Type B pancreatic cell (in vitro differentiated cells): ENCODE measurements at places on chromosomes 13 and 19. TPM values are rescaled to one million over a fixed set of nuclear protein-coding genes. Genes with fewer than 3 reads are reported as not detected.

- no peaks in the 10 kb centered on the region for H3K36me3 ChIP-seq
- no peak for DNase-seq
Observed at GRCh38 chr13:102276404-102276803, 125.4 kb downstream of the FGF14 start.

- no peaks in the 10 kb centered on the region for H3K4me1 ChIP-seq
- H3K27me3 ChIP-seq, result no peaks in the 10 kb centered on the region
- no peak overlapping the region for H3K27ac ChIP-seq
- peaks cover 4% of the 10 kb centered on the region for H3K36me3 ChIP-seq
Observed at GRCh38 chr13:43495732-43496131, 291.0 kb downstream of the ENOX1 start.

The TMEM238 gene
- total RNA-seq, result 8.1 and 14.0 TPM in 2 replicates

DNA sequence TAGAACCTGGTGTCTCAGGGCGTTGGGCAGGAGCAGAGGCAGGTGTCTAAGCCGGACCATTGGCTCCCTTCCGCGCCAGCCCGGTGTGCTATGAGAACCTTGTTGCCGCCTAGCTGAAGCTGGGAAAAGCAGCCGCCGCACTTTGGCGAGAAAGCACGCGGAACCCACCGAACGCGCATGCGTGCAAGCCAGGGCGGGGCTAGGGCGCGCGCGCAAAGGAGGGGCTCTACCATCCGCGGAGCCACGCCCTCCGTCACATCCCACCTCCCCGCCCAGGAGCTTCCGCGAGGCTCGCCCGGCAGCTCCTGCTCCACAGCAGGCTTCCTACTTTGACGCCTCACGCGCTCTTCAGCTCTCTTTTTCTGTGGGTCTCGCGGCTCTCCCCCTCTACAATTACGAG lies 51.3 kb downstream of the WDR87 start:
- no peak overlapping the region for H3K27ac ChIP-seq
- H3K27me3 ChIP-seq, result no peaks in the 10 kb centered on the region
- H3K4me1 ChIP-seq, result no peaks in the 10 kb centered on the region
- H3K4me3 ChIP-seq, result no peak overlapping the region
- peak; percentile 70 for DNase-seq

DNA sequence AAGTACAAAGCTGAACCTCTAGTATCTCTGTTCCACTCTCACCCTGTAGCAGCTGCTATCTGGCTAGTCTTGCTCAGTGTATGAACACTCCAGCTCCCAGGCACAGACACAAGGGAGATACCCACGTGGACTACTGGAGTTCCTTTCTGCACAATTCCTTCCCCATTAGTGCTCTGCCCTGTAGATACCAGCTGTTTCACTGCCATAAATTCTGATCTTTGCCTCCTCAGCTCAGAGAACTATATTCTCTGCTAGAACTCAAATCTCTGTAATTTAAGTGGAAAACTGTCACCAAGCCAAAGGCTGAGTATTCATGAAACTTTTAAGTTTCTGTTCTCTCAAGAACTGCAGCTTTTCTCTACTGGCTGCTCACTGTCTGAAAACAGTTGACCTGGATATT lies 273.7 kb downstream of the DIAPH3 start:
- no peak for DNase-seq
- no peak overlapping the region for H3K4me3 ChIP-seq
- no peak overlapping the region for H3K27ac ChIP-seq
- peaks cover 12% of the 10 kb centered on the region for H3K36me3 ChIP-seq
- H3K27me3 ChIP-seq, result no peaks in the 10 kb centered on the region

The UBE2L5 gene
- total RNA-seq, result not detected in 2 replicates
